ENCODE measurements at places on chromosomes 2 and 18.
A peak's percentile ranks its signal among the peaks of the same experiment; 100 is the strongest.

DNA sequence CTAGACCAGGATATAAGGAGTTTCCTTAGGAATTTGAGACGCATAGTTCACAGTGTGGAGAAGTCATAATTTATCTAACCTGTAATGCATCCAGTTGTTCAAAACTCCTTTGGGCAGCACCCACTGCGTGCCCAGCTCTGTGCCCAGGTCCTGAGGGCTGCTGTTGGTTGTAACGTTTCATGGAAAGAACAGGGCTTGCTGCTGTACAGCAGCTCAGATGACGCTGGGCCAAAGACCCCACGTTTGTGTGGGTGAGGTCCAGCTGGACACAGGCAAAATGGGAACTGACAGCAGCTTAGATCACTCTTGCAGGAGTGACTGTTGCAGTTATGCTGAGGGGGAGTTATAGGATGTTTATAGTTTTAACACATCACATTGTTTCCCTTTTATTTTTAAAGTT lies 30.0 kb upstream of the HS6ST1 start:
- no peak for DNase-seq

GRCh38 chr2:16425462-16426336 lies 239.9 kb downstream of the CYRIA start:
- DNase-seq = peak; percentile 71

DNA sequence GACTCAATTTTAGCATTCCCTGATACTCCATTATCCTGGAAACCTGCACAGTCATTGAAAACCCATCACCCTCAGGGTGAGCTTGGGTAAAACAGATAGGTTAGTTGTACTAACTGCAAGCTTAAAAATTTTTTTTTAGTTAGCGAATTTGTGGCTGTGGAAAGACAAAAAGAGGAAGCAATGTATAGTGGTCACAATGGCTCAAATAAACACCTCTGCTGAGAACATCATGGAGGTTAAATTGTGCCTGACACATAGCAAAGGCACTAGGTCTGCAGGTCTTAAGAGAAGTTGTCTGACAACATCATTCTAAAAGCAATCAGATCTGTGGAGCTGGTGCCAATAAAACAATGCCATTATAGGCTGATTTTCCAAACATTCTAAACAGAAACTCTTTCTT lies 84.4 kb upstream of the CAVIN2 start:
- DNase-seq = no peak

DNA sequence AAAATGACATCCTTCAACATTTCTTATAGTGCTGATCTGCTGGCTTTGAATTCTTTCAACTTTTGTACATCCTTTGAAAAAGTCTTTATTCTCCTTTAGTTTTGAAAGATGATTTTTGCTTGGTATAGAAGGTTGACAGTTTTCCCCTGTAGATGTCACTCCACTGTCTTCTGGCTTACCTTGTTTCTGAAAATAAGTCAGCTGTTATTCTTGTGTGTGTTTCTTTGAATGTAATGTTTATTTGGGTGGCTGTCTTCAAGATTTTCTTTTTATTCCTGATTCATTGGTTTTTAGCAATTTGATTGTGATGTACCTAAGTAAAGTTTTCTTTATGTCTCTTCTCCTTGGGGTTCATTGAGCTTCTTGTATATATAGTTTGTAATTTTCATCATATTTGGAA lies 47.6 kb downstream of the ACTR3 start:
- DNase-seq = no peak

DNA sequence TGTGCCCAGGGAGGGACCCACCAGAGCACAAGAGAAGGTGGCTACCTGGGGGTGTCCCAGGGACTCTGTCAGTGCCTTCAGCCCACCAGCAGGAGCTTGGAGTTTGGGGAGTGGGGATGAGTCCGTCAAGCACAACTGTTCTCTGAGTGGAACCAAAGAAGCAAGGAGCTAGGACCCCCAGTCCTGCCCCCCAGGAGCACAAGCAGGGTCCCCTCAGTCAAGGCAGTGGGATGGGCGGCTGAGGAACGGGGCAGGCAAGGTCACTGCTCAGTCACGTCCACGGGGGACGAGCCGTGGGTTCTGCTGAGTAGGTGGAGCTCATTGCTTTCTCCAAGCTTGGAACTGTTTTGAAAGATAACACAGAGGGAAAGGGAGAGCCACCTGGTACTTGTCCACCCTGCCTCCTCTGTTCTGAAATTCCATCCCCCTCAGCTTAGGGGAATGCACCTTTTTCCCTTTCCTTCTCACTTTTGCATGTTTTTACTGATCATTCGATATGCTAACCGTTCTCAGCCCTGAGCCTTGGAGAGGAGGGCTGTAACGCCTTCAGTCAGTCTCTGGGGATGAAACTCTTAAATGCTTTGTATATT lies 14.0 kb downstream of the ITM2C start:
- no peak for DNase-seq

GRCh38 chr2:154912215-154912614 lies 213.7 kb downstream of the KCNJ3 start:
- no peak for DNase-seq

- DNase-seq = no peak
These were observed 83.7 kb downstream of the TMEM131 start for GRCh38 chr2:97911922-97912575.

GRCh38 chr2:105760191-105760590 lies 15.5 kb downstream of the NCK2 start:
- no peak for DNase-seq

GRCh38 chr2:163698857-163699256 lies 37.0 kb downstream of the FIGN start:
- DNase-seq = no peak

GRCh38 chr2:201128933-201129505 lies 13.1 kb downstream of the CFLAR start:
- peak; percentile 86 for DNase-seq

DNA sequence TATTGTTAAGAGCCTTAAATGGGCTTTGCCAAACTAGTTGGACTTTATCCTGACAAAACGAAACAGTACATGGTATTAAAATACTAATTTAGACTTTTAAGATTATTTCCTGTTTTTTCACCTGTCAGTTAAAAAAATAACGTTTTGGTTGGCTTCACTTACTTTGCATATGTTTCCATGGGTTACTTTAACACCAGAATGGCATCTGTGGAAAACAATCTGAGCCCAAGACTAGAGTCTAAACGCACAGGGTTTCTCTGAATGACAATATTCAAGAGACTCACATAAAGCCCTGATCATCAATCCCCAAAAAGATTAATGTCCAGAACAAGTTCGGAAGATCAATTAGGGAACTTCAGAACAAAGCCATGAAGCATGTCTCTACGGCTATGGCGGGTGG lies 888.0 kb downstream of the EPHA4 start:
- DNase-seq = no peak

DNA sequence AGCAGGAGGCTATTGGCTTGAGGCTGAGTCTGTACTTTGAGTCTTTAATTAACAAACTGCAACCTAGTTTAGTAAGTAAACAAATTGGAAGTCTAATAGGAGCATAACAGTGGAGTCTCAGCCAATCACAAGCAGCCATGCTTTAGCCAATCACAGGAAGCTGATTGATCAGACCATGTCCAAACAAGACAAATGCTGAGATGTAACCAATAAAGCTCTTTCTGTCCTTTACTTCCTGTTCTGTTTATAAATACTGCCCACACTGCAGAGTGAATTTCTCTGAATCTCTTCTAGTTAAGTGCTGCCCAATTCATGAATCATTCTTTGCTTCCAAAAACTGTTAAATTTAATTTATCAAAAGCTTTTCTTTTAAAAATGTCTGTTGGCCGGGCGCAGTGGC lies 146.6 kb upstream of the DLX2 start:
- DNase-seq = no peak

- no peak for DNase-seq
These were observed 71.8 kb upstream of the SEC11C start for GRCh38 chr18:59067873-59068272.

All from Caki2 (cell line).